ENCODE measurements at places on chromosomes 7 and 10. TPM values are rescaled to one million over a fixed set of nuclear protein-coding genes. Genes with fewer than 3 reads are reported as not detected.

Gene ADAM22
- 0.73 TPM for total RNA-seq

Gene PLAU
- total RNA-seq: 1.5 TPM

Gene RSPH10B
- total RNA-seq: not detected

DNA sequence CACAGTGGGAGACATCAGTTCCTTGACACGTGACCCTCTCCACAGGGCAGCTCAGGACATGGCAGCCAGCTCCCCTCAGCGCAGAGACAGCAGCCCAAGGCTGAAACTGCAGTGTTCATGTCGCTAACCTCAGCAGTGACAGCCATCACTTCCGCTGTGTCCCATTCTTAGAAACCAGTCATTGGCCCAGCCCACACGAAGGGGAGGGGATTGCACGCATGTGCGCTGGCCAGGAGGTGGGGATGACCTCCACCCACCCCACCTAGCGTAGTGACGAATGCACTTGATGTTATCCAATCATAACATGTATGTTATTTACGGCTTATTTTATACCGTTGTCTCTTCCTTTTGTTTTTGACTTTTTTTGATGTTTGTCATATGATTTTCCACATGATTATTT is 36.9 kb upstream of the EGFR start:
- DNase-seq: no peak

Gene PAOX
- 4.9 TPM for total RNA-seq

GRCh38 chr10:84548869-84549268 is 220.5 kb downstream of the CCSER2 start:
- no peak for DNase-seq

DNA sequence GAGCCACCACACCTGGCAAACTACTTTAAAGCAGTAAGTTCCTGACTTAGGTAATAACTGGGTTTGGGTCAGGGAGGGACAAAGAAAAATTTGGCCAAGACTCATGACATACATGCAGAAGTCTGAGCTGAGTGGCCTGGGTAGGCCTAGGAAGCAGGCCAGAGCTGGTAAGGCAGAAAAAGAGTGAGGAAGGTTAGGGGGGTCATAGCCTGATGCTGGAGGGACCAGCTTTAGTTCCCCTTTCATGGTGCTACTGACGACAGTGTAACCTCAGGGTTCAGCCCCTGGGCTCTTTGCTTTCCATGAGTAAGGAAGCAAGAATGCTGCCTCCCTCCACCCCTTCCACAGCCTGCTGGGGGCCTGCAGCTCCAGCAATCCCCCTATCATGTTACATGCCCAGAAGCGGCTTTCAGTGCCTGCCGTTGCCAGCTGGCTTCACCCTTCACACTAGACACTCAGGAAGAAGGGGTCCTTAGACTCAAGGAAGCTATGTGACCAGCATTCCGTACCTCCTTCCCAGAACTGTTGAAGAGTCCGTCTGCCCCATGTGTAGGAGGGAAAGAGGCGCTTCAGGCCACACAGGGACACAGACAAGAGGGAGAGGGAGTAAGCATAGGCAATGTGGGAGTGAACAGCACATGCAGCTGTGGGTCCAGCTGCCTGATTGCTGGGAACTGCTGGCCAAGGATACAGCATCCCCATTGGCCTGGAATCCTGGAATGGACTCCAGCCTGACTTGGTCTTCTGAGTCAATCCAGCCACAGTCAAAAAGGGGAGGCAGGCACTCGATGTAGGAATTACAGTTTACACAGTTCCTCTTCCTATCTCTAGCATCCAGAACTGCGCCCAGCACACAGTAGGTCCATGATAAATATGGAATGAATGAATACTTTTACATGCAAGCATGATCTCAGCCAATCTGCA is 4.1 kb upstream of the PLAU start:
- DNase-seq: peak; percentile 25

Gene GIMAP5
- total RNA-seq: 3.4 TPM

GRCh38 chr7:37982423-37982822 is 62.0 kb downstream of the EPDR1 start:
- no peak for DNase-seq

DNA sequence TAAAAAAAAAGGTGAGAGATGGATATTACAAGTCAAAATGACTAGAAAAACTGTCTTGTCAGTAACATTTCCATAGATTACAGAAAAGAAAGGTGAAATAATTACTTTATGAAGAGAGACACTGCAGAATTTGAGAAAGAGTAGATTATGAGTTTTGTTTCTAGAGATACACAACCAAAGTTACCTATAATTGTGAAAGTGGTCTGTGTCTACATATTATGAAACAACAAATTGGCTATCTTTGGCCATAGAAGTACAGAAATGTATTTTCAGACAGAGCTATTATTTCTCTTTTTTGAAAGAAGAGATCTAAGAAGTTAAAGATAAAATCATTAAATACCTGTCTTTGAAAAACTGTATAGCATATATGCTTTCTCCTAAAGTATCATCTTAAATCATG is 30.1 kb downstream of the KCND2 start:
- no peak for DNase-seq

DNA sequence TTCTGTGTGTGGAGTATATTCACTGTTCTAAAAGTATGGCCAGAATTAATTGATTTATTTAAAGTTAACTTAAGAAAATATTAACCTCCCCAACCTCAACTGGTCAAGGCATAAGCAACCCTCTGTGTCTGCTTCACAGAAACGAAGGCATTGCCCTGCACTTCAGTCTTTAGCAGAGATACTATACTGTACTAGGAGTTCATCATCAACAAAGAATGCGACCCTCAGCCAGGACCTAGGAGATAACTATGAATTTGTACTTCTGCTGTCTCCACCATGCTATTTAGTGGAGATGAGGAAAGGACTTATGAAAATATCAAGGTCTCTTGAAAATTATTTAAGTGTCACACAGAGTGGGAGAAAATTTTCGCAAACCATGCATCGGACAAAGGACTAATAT is 35.7 kb upstream of the SEMA3D start:
- no peak for DNase-seq

Gene GNG11
- 1.6 TPM for total RNA-seq

Gene EPHB6
- 26.8 TPM for total RNA-seq

DNA sequence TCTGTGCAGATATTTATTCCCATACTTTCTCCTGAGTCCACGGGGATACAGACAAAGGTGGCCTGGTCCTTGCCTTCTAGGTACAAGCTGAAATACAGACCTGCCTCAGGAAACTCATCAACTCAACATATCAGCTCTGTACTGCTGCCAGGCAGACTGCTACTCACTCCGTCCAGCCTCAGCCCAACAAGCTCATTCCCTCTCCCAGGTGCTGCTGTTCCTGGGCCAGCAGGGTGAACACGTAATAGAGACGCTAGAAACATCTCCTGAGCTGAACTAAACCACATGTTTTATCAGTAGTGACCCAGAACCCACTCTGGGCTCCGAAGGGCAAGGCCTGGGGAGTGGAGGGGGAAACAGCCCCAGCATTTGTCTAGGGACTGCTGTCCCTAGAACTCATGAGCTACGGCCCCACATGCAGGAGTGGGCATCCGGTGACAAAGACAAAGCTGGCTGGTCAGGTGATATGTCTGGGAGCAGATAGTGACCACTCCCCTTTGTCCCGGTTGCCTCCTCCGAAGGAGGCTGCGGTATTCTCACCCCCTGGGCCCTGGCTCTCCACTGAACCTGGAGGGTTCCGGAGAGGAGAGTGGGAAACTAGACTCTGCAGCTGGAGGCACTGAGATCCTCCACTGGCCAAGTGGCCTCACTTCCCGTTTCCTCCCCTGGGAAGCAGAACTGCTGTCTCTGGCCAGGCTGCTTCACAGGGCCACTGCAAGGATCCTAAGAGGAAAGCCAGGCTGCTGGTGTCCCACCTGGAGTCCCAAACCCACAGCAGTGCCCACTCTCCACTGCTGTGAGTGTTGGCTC is 116.1 kb downstream of the FAM53B start:
- no peak for DNase-seq

Gene TMEM130
- 1.0 TPM for total RNA-seq

Gene FFAR4
- total RNA-seq: 1.0 TPM

- DNase-seq: no peak
These were observed 46.4 kb downstream of the RAMP3 start for GRCh38 chr7:45203936-45204445.

DNA sequence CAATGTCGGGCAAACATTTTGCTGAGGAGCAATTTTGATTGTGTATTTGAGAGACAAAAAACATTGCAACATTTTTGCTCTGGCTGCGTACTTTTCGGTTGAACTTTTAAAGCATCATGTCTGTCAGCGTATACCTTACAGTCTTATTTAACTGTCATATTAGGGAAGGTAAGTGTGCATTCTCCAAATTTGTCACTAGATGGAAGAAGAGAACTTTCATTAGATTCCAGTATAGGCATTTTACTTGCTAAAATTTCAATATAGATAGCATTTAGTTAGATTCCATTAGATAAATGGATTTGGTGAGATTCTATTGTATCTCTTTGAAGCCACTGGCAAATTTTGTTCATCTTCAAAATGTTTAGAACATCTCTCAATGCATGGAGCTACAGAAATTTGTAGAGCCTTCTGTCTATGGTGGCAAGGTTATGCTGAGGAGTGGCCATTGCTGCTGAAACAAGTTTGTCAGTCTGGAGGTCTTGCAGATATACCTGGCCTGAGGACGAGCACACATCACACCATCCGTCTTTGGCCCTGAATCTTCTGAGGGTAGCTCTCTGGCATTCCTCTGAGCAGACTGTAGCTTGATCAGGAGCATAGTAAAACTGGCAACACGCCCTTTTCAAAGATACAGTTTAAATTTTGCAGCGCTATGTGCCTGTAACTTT is 437.5 kb upstream of the MBL2 start:
- no peak for DNase-seq

Gene ADAM12
- total RNA-seq: 1.6 TPM

DNA sequence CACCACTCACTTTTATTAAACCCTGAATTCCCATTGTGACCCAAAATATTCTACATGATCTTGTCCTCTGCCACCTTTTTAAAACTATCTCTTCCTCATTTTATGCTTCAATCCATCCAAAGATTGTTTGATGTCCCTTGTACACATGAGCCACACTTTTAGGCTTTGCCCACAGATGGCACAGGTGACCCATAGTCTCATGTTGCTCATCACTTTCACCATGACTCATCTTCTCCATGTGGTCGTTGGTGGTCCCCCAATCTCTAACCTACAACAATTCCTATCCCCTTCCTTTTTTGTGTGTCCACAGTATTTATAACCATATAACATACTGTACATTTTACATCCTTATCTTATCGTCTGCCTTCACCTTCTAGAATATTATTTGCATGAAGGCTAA is 271.5 kb upstream of the ZWINT start:
- no peak for DNase-seq

- no peak for DNase-seq
These were observed 27.4 kb upstream of the DGKI start for GRCh38 chr7:137873979-137874777.

Gene ADAMTS14
- total RNA-seq: not detected

DNA sequence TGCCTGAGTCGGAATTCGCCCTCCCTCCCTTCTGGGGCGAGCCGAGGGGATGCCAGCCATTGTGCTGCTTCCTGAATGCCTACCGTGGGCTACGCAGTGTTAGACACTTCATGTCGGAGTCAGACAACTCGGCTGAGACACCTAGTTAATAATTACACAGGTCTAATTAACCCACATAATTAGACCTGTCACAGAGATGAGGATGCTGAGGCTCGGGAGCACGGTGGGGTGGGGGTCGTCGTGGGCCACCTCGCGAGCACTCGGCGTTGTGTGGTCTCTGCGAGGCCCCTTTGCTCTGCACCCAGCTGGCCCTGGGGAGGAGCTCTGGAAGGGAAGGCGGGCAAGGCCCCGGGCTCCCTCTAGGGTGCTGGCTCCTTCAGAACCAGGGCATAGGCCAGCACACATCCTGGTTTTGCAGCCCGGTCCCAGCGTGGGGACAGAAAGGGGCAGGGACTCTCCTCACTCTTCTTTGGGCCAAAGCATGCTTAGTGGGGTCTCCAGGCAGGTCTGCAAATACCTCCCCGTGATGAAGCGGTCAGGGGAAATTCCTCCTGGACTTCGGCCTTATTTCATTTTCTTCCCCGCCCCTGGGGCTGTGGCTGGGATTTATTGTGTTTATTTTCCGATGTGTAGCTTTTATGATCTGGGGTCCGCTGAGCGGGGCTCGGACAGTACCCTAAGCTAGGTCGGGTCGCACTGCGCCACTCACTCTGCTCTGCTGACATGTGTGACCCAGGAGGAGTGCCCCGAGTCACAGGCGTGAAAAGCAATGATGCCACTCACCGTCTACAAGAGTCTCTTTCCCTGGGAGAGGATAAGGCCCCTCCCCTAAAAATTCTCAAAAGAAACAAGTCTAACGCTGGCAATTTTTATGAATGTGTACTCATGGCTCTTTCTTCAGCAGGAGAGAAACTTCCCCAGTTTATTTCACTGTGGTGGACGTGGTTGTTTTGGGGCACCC is 4.9 kb upstream of the FOXL3 start:
- no peak for DNase-seq

- peak; percentile 30 for DNase-seq
These were observed 13.4 kb downstream of the NIPSNAP2 start for GRCh38 chr7:55977831-55978230.

DNA sequence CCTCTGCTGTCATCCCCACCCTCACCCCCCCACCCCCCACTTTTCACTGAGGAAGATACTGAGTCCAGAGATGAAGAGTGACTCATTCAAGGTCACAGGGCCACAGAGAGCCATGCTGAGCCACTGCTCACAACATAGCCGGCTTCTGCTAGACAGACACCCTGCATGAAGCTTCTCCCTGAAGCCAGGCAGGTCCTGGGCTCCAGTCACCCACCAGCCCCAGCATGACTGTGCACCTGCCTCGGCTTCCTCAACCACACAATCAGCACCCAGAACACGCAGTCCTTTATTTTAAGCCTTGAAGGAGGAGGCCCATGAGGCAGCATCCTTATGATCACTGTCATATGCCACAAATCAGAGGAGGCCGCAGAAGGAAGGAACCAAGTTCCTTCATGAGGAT is 19.2 kb upstream of the PRKAG2 start:
- no peak for DNase-seq

GRCh38 chr7:142503036-142503435 is 245.2 kb upstream of the PRSS58 start:
- no peak for DNase-seq

Gene KLF14
- 0.40 TPM for total RNA-seq

GRCh38 chr10:60944058-60944909 is at the start of gene RHOBTB1:
RHOBTB1 (minus strand) TSS chr10:60944185; CDS start chr10:60911542, 32,643 bp downstream.
- peak; percentile 90 for DNase-seq

Gene MTPN
- total RNA-seq: 30.0 TPM

DNA sequence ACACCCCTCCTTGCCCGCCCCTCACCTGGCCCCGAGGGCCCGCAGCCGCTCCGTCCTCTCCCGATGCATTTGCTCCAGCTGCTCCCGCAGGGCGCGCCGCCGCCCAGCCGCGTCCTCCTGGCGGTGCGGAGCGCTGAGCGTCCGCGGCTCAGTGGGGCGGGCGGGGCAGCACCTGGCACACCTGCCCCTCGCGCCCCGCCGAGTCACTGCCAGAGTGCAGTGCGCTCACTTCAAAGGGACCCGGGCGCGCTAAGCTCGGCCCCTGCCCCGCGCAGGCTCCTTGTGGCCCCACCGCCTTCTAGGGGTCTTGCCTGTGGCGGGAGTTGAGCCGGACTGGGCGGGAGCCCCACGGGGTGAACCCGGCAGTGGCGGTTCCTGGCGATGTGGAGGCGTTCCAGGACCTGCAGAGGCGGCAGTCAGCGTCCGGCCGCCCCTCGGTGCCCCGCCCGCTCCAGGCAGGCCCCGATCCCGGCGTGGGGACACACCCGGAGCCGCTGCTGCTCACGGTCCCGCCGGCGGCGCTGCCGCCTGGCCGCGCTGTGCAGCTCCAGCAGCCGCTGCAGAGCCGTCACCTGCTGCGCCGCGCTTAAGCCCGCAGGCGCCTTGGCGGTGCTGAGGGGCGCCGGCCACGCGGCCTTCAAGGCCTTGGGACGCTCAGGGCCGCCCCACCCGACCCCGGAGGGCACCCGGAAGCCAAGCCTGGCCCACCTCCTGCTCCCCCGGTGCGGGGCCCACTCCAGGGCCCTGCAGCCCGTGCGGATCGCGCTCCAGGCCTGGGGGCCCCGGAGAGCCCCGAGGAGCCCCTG is 6.7 kb downstream of the ATP6V1F start:
- peak; percentile 88 for DNase-seq

Gene DUSP5
- 9.9 TPM for total RNA-seq

All from pancreas (tissue), 10 donors.